ENCODE measurements at places on chromosomes 12 and 14.

- no peak for DNase-seq
Observed at GRCh38 chr12:86744547-86745212, 488.5 kb upstream of the MGAT4C start.

DNA sequence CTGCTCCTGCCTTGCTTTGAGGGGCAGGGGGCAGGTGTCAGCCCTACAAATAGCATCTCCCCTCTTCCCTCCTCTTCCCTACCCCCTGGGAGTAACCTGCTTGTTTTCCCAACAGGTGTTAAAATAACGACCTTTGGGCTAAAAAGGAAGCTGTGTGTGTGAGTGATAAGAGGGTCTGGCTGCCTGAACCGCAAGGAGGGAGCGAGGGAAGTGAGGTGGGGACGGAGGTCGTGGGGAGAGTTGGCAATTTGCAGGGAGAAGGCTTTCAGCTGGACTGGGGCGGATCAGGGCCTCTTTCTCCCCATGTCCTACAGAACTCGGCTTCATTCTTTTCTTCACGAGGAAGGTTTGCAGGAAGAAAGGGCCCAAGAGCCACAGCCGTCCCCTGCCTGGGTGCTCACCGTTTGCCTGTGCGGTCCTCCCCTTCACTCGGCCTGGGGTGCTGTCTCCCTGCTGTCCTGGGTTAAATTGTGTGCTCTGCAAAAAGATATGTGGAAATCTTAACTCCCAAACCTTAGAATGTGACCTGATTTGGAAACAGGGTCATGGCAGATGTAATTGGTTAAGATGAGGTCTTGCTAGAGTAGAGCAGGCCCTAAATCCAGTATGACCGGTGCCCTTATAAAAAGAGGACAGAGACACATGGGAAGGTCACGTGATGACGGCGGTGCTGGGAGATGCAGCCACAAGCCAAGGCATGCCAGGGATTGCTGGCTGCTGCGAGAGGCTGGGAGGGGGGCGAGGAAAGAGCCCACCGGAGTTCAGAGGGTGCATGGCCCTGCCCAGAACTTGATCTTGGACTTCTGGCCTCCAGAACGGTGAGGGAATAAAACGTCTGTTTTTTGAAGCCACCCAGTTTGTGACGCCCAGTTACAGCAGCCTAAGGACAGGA lies 38.7 kb upstream of the NCOR2 start:
- DNase-seq: no peak

DNA sequence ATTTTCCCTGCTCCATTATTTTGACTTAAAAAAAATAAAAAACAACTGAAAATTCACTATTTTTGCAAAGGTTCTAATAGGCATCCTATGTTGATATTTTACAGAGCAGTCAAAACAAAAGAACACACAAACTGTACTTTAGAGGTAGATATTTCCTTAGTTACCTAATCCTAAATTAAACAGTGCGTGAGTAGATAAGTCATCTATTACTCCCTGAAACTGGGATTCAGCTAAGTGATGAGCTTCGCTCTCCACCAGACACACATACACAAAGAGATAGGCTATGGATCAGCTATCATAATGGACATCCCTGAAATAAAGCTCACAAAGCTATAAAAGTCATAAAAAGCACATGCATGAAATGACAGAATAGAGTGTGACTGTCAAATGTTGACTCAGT lies 398.7 kb downstream of the SOX5 start:
- no peak for DNase-seq

DNA sequence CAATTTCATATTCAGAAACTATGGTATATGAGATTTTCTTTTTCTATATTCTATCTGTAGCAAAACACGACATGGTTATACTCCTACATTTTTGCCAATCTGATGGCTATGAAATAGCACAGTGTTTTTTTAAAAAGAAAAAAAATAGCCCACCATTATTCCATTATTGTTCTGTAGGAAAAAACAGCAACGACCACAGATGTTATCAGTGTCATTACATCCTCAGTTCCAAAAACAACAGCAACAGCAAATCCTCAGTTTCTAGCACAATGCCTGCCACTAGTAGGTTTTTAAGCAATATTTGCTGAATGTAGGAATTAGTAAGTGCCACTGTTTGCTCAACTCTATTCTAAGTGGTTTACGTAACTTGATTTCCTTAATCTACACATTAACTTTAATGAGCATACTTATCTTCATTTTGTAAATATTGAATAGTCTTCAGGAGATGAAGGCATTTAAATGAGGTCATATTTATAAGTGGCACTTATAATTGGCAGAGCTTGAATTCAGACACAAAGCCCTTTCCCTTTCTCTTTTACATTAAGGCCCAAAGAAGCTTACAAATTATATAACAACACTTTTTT lies 8.3 kb downstream of the RNASE6 start:
- no peak for DNase-seq

GRCh38 chr14:59320763-59321625 lies 132.5 kb downstream of the DAAM1 start:
- no peak for DNase-seq

DNA sequence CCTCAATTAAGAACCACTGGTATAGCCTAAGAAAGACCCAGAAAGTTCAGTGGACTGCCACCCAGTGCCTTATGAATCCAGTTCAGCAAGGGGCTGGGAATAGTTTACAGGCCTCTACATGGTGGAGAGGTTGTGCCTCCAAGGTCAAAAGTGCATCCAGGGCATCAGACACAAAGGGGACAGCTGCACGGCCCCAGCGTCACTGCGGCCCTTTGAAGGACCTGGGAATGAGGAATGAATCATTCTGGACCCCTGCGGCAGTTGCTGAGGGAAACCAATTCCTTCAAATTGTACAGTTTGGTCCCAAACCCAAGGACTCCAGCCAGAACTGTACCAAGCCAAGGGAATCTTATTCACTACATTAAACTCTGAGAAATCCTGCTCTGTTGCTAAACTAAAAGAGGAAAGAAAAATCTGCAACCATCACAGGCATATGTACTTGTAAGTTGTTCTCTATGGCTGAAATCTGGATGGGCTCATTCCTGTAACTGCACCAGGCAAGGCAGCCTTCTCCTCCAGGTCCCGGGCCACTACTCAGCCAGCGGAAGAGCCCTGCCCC lies 10.9 kb upstream of the NGB start:
- no peak for DNase-seq

- DNase-seq: no peak
Observed at GRCh38 chr12:2008677-2009076, 4.4 kb upstream of the DCP1B start.

GRCh38 chr14:72844524-72844923 lies 49.4 kb downstream of the DPF3 start:
- no peak for DNase-seq

GRCh38 chr12:128111951-128112350 lies 155.0 kb upstream of the TMEM132C start:
- no peak for DNase-seq

- DNase-seq: no peak
Observed at GRCh38 chr14:44316647-44317440, 190.2 kb downstream of the FSCB start.

DNA sequence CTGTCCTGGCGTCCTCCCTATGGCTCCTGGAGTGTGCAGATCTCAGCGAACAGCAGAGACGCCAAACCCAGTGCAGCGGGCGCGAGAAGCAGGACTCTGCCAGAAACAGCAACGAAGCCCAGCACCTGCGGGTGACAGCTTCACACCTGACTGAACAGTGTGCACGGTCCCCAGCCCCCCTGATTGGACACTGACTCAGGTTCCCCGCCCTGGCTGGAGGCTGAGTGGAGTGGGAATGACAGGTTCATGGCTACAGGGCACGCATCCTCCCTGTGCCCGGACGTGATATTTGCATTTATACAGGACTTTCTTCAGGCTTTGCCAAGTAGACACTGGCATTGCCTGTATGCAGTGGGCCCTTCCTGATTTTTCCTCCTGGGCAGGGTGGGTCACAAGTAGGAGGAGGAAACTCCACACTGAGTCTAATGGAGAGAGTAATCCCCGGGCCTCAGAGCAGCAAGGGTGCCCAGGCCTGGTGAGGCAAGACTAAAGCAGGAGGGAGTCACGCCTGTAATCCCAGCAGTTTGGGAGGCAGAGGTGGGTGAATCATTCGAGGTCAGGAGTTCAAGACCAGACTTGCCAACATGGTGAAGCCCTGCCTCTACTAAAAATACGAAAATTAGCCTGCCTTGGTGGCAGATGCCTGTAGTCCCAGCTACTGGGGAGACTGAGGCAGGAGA lies 71.6 kb downstream of the ASCL4 start:
- DNase-seq: peak; percentile 8

All from cerebellum (tissue), 4 donors.